ENCODE measurements at places on chromosomes 2 and 18.

GRCh38 chr18:28152354-28152753 is 24.6 kb downstream of the CDH2 start:
- no peak for DNase-seq

- no peak for DNase-seq
Observed at GRCh38 chr2:33435518-33435917, 40.9 kb upstream of the RASGRP3 start.

DNA sequence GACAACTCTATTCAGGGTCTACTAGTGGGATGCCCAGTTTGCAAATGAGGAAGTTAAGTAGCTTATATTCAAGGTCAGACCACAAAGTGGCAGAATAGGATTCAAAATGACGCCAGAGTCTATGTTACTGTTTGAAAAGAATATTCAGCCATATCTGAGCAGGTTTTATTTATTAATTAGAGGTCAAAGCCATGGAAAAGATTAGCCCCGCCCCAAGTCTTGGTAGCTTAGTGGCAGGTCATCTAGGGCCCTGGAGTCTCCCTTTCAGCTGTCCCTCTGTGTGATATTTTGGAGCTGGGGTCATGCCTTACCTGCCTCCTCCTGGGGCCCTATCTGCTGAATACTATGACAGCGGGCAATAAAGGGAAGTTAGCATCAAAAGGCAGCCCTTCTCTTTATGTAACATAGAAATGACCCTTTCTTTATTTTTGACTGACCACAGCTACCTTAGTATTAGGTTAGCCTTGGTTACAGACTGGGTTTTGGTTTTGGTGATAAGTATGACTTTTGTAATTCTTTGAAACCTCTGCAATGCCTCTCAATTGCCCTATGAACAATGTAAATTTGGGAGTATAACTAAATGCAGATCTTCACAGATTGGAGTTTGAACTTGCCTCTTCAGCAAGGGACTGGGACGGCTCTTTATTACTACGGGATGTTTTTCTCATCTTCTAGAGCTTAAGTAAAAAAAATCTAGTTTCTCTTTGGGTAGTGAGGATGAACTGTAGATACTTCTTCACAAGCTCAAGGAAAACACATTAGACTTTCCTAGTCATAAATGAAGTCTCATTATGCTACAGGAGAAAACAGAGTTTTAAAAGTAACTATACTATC is 153.0 kb upstream of the ITGA4 start:
- no peak for DNase-seq

GRCh38 chr2:44245083-44245861 is 30.0 kb upstream of the SLC3A1 start:
- DNase-seq, result peak; percentile 32

GRCh38 chr18:54750350-54750749 is 77.9 kb upstream of the RAB27B start:
- DNase-seq, result no peak

All from NCI-H1417 treated with DMSO at 0.1 percent for 48 hours (cell line).